Subcutaneous adipose tissue (tissue), 4 donors: ENCODE measurements at places on chromosomes 1 and 21. TPM values are rescaled to one million over a fixed set of nuclear protein-coding genes. Genes with fewer than 3 reads are reported as not detected.

The C1orf50 gene
- total RNA-seq, result 3.6 TPM

The IFI44 gene
- total RNA-seq, result 31.3 TPM

The XCL2 gene
- total RNA-seq, result not detected

The KCNQ4 gene
- total RNA-seq, result not detected

The TACSTD2 gene
- total RNA-seq, result 0.51 TPM

The TPTE gene
- not detected for total RNA-seq
